CD4-positive, alpha-beta T cell (primary cell): ENCODE measurements at places on chromosomes 5 and 9.

DNA sequence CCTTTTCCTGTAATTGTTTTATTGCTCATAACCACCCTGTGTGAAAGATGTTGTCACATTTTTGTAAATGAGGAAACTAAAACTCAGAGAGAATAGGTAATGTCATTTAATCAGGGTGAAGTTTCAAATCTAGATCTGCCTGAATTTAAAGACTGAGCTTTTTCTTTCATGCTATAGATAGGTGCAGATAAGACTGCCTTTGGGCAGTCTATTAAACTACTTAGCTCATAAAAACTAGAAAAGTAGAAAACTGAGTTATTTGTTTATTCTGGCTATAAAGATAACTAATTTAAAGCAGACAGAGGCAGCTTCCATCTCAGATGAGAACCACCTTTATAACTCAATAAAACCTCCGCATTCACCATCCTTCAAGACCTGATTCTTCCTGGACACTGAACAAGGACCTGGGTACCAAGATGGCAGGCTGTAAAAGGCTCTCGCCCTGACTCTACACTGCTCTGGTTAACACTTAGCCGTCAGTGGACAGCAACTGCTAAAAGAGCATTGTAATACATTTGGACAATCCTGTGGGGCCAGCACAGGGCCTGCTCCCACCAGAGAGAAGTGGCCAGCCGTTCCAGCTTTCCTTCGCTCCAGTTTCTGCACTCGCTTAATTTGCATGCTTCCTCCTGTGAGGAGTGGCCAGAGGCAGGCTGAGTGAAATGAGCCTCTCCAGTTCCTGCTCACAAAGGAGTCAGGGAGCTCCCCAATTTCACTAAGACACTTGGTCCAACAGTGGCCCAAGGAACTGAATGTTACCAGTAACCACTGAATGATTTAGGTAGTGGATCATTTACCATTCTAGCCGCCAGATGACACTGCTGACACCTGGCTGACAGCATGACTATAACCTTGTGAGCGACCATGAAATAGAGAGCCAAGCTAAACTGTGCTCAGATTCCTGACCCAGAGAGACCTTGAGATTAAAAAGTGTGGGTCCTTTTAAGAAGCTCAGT is 566.4 kb downstream of the EFNA5 start:
- no peak for DNase-seq

GRCh38 chr5:35325836-35326235 is 95.5 kb upstream of the PRLR start:
- DNase-seq: no peak

- DNase-seq: no peak
Observed at GRCh38 chr9:126611193-126611591, 2.5 kb upstream of the LMX1B start.

DNA sequence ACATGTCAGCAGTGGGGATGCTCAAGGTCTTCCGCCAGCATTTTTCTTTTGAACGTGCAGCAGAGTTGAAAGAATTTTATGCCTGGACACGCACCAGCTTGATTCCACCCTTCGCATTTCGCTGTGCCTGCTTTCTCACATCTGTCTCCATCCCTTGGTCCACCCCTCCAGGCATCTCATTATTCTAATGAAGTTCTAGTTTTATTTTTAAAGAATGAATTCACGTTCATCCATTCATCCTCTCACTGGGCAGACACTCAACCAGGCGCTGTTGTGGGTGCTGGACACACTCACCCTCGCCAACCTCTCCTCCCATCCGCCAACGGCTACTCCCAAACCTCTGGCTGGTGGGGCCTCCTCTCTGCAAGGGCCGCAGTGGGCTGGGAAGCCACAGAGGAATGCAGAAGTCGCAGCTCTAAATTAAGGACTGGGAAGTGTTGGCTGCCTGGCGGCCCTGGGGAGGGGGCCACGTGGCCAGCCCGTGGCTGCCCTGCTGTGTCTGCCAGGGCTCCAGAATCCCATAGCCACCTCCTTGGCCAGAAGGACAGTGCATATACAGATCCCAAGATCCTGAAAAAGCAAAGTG is 6.7 kb downstream of the SUSD3 start:
- DNase-seq: no peak
